ENCODE measurements at places on chromosomes 5 and 9. TPM values are rescaled to one million over a fixed set of nuclear protein-coding genes. Genes with fewer than 3 reads are reported as not detected.

GRCh38 chr9:36798350-36799065 is 225.8 kb downstream of the MELK start:
- DNase-seq, result no peak

DNA sequence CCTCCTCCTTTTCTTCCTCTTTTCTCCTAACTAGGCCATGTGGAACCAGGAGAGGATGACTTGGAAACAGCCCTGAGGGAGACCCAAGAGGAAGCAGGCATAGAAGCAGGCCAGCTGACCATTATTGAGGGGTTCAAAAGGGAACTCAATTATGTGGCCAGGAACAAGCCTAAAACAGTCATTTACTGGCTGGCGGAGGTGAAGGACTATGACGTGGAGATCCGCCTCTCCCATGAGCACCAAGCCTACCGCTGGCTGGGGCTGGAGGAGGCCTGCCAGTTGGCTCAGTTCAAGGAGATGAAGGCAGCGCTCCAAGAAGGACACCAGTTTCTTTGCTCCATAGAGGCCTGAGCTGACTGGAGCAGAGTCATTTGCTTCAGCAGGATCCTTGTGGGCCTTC is 13.7 kb downstream of the NUDT2 start:
- DNase-seq, result no peak

DNA sequence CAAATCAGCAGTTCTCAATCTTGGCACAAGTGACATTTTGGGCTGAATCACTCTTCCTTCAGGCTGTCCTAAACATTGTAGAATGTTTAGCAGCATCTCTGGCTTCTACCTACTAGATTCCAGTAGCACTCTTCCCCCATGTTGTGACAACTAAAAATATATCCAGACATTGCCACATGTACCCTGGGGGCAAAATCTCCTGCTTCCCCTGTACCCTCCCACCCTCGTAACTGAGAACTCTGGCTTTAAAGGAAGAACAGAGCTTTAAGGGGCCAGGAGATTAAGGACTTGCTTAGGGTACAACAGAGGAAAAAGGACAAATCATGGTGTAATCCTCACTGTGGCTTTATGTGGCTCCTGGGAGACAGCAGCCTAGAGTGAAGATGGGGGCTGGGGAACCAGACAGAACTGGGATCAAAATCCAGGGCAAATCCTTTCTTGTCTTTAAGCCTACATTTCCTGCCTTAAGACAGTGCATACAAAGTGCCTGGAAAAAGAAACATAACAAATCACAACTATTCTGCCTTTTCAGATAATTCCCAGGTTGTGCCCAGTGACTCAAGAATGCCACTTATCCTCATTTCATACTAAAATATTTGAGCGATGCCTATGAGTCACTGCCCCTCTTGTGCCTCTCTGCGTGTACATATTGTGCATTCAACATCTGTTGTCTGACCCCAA is 109.3 kb downstream of the DAPK1 start:
- no peak for DNase-seq

DNA sequence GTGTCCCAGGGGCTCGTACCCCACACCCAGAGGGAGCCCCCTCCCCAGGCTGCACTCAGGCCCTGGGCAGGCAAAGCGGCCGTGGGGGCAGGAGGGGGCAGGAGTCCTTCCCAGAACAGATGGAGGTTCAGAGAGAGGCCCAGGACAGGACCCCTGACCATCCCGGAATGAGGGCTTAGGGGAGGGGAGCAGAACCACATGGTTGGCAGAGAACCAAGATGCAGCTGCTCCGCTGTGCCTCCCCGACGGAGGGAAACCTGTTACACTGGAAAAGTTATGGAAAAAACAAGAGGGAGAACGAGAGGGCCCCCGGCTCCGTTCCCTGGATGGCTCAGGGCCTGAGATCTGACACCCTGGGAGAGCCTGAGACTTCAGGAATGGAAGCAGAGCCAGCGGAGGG is 22.7 kb downstream of the SLC12A7 start:
- no peak for DNase-seq

The CFAP90 gene
- not detected for total RNA-seq

- no peak for DNase-seq
Observed at GRCh38 chr5:167709625-167710024, 581.8 kb upstream of the WWC1 start.

The PCDHGA5 gene
- 2.9 TPM for total RNA-seq

DNA sequence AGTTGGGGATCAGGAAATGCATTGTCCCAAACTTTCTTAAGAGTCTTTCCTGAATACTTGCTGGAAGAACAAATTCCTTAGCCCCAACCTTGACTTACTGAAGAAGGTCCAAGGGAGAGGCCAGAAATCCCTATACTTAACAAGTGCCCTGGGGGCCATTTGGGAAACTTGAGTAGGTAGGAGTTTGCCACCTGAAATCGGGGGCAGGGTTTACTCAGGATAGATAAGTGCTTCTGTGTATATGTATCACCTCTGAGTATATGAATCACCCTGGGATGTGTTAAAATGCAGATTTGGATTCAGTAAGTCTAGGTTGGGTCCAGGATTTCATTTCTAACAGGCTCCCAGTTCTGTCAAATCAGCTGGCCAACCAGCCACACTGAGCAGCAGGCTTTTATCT is 47.9 kb upstream of the MYO10 start:
- no peak for DNase-seq

- DNase-seq, result peak; percentile 36
Observed at GRCh38 chr5:18744441-18744840, 1110.2 kb downstream of the TAF11L14 start.

Data from spleen (tissue), 13 donors.